ENCODE measurements at places on chromosomes 16 and 17. TPM values are rescaled to one million over a fixed set of nuclear protein-coding genes. Genes with fewer than 3 reads are reported as not detected.
A peak's percentile ranks its signal among the peaks of the same experiment; 100 is the strongest.

DNA sequence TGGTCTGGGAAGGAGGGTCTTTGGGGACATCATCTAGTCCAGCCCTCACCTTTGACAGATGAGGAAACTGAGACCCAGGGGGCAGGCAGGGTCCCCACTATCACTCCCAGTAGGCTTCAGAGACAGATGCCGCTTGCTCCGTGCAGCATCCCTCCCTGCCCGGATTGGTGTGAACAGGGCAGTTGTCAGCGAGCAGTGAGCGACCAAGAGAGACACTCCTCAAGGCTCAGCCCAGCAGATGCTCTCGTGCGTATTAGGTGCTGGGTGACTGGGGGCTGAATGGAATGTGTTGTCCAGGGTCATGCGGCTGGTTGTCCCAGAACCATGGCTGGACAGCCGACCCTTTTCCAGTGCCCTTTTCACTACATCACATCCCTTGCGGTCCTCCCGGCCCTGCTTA, 49.0 kb downstream of the MPRIP start:
- no peak overlapping the region for H3K4me3 ChIP-seq
- no peak for DNase-seq
- no peaks in the 10 kb centered on the region for H3K27me3 ChIP-seq
- H3K36me3 ChIP-seq = peaks cover 5% of the 10 kb centered on the region

GRCh38 chr16:17129971-17130370, 340.8 kb downstream of the XYLT1 start:
- no peak overlapping the region for H3K27ac ChIP-seq
- no peak for DNase-seq
- H3K36me3 ChIP-seq = peaks cover 45% of the 10 kb centered on the region
- peaks cover 12% of the 10 kb centered on the region for H3K4me1 ChIP-seq
- H3K27me3 ChIP-seq = no peaks in the 10 kb centered on the region

DNA sequence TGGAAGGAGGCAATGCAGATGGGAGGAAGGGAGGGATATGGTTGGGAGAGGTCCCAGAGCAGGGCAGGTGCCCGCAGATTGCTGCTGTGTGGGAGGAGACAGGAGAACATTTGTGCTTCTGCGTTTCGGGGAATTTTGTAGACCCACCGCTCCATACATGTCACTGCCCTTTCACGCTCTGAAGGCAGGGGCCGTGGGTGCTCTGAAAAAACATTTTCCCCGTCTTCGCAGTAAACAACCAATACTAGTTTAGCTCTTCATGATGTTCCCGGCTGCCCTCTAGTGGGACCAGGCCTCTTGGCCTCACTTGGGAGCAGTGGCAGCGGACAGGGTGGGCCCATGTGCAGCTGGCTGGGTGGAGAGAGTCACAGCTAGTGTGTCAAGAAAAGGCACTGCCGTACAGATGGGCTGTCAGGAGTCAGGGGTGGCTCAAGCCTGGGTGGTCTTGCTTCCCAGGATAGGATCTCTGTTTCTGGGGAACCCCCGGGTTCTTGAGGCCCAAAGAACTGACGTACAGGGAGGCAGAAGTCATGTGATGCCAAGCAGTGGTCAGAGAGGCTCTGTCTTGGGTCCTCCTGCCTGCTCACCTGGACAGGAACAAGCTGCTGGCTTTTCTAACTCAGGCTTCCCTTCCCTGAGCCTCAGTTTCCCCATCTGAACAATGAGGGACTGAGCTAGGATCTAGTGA, 46.5 kb upstream of the CPNE2 start:
- peak overlapping the region; percentile 37 for H3K27ac ChIP-seq
- H3K4me1 ChIP-seq = peaks cover 57% of the 10 kb centered on the region
- no peaks in the 10 kb centered on the region for H3K27me3 ChIP-seq
- H3K36me3 ChIP-seq = peaks cover 74% of the 10 kb centered on the region
- H3K4me3 ChIP-seq = no peak overlapping the region

- peak; percentile 49 for DNase-seq
- H3K36me3 ChIP-seq = no peaks in the 10 kb centered on the region
- no peak overlapping the region for H3K4me3 ChIP-seq
These were observed 146.6 kb downstream of the USP22 start for GRCh38 chr17:20896153-20896649.

The CUEDC1 gene
- total RNA-seq = 2.6 TPM

GRCh38 chr17:50213026-50214022, 11.9 kb upstream of the COL1A1 start:
- peaks cover 3% of the 10 kb centered on the region for H3K27me3 ChIP-seq
- H3K4me1 ChIP-seq = peaks cover 17% of the 10 kb centered on the region
- no peak overlapping the region for H3K4me3 ChIP-seq
- no peaks in the 10 kb centered on the region for H3K36me3 ChIP-seq

DNA sequence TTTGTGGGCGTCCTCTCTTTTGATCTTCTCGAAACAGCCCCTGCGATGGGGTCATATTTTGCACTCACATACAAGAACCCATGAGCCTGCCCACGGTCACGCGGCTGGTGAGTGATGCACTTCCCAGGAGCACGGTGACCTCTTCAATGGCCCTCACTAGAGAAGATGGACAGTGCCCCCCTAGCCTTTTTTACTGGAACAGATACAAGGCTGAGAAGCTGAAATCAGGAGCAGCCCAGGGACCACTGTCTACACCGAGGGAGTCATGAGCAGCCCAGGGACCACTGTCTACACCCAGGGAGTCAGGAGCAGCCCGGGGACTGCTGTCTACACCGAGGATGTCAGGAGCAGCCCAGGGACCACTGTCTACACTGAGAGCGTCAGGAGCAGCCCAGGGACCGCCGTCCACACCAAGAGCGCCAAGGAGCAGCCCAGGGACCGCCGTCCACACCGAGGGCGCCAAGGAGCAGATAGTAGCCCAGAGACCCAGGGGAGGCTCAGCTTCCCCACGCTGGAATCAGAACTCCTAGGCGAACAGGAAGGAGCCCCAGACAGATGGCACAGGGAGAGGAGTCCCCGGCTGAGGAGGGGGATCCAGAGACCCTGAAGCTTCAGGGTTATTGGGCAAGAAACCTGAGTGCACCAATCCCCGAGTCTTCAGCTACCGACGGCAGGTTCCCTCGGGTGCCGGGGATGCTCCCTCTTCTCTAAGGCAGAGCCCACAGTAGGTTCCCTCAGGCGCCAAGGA, 23.7 kb downstream of the ACSF3 start:
- H3K36me3 ChIP-seq = peaks cover 41% of the 10 kb centered on the region
- no peak overlapping the region for H3K4me3 ChIP-seq
- H3K27ac ChIP-seq = no peak overlapping the region
- no peak for DNase-seq

The PRSS27 gene
- 0.42 TPM for total RNA-seq

The RNF227 gene
- 5.9 TPM for total RNA-seq

DNA sequence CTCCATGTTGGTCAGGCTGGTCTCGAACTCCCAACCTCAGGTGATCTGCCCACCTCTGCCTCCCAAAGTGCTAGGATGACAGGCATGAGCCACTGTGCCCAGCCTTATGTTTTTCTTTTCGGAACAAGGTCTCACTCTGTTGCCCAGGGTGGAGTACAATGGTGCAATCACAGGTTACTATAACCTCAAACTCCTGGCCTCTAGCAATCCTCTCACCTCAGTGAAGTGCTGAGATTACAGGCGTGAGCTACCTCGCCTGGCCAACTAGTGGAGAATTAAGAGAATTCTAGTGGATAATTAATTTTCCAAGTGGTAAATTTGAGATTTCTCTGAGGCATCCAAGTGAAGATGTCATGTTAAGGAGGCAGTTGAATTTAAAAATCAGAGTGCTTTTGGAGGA, 2.9 kb upstream of the FBXO47 start:
- H3K4me3 ChIP-seq = no peak overlapping the region
- no peak overlapping the region for H3K27ac ChIP-seq
- H3K4me1 ChIP-seq = peaks cover 12% of the 10 kb centered on the region
- no peaks in the 10 kb centered on the region for H3K36me3 ChIP-seq
- H3K27me3 ChIP-seq = no peaks in the 10 kb centered on the region

The ZSCAN10 gene
- 0.65 TPM for total RNA-seq

The CLDN9 gene
- 0.34 TPM for total RNA-seq

DNA sequence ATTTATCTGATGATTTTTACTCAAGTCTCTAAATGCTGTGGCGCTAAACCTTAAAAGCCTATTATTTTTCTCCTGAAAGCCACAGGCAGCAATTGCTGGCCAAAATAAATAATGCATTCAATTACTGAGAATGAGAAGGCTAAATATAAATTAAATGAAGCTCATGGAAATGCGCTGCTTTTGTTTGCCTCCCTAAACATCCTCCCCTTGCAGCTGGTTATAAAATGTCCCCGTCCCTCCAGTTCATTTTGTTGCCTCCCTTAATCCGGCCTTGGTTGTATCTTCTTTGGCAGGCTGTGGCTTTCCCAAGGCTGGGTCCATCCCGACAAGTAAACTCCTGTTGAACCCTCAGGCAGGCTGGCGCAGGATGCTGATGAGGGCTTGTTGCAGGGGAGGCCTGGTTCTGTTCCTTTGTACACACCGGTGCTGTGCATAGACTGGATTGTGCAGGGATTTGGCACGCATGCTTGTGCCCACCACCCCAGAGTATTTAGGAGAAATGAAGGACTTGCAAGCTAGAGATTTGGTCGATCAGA, 62.7 kb downstream of the KNOP1 start:
- no peak overlapping the region for H3K4me3 ChIP-seq
- DNase-seq = no peak
- H3K27ac ChIP-seq = no peak overlapping the region
- H3K36me3 ChIP-seq = peaks cover 28% of the 10 kb centered on the region
- no peaks in the 10 kb centered on the region for H3K27me3 ChIP-seq
- no peaks in the 10 kb centered on the region for H3K4me1 ChIP-seq

The TBC1D28 gene
- total RNA-seq = not detected

The TMEM208 gene
- 39.2 TPM for total RNA-seq

DNA sequence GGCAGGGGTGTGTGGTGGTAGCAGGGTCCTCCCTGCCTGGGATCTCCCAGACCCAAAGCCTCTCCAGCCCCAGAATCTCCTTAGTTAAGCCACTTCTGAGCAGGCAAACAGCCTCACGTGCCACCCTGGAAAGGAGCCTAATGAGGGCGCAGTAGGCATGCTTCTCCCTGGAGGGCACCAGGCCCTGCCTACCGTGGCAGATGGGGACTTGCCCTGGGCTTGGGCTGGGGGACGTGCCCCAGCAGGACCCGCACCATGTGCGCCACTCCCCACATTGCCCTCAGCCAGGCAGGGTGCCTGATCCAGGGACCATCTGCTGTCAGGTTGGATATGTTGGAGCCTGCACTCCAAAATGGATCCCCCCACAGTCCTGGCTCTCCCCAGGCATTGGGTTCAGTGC, 14.2 kb downstream of the FAM83G start:
- no peaks in the 10 kb centered on the region for H3K27me3 ChIP-seq
- H3K4me1 ChIP-seq = peaks cover 57% of the 10 kb centered on the region
- H3K27ac ChIP-seq = no peak overlapping the region
- no peak for DNase-seq

DNA sequence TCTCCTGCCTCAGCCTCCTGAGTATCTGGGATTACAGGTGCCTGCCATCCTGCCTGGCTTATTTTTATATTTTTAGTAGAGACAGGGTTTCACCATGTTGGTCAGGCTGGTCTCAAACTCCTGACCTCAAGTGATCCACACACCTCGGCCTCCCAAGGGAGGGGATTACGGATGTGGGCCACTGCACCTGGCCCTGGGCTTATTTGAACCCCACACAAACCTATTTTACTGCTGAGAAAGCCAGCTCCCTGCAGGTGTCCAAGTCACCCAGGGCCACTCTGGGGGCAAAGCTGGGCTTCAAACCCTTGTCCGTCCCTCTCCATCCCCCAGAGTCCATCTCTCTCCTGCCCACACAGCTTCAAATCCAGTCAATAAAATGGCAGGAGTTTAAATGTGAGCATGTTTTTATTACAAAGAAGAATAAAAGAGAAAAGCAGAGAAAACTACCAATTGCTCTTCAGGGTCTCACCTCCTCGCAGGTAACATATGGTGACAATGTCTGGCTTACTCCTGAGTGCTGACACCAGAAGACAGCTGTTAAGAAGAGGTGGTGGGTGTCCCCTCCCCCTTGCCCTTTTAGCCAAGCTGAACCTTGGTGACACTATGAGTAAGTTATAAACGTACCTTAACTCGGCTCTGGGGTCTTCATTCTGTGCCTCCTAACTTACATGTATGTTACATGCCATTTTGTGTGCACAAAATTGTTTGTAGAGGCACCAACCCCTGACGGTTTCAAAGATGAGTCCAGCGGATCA, 45.4 kb downstream of the LAT start:
- no peak overlapping the region for H3K27ac ChIP-seq
- no peaks in the 10 kb centered on the region for H3K27me3 ChIP-seq
- H3K36me3 ChIP-seq = no peaks in the 10 kb centered on the region
- peaks cover 5% of the 10 kb centered on the region for H3K4me1 ChIP-seq
- H3K4me3 ChIP-seq = no peak overlapping the region

GRCh38 chr17:19305761-19306159, 56.8 kb downstream of the B9D1 start:
- H3K4me3 ChIP-seq = no peak overlapping the region
- peaks cover 35% of the 10 kb centered on the region for H3K4me1 ChIP-seq
- H3K36me3 ChIP-seq = no peaks in the 10 kb centered on the region
- peaks cover 3% of the 10 kb centered on the region for H3K27me3 ChIP-seq
- DNase-seq = no peak

The CCL8 gene
- not detected for total RNA-seq

DNA sequence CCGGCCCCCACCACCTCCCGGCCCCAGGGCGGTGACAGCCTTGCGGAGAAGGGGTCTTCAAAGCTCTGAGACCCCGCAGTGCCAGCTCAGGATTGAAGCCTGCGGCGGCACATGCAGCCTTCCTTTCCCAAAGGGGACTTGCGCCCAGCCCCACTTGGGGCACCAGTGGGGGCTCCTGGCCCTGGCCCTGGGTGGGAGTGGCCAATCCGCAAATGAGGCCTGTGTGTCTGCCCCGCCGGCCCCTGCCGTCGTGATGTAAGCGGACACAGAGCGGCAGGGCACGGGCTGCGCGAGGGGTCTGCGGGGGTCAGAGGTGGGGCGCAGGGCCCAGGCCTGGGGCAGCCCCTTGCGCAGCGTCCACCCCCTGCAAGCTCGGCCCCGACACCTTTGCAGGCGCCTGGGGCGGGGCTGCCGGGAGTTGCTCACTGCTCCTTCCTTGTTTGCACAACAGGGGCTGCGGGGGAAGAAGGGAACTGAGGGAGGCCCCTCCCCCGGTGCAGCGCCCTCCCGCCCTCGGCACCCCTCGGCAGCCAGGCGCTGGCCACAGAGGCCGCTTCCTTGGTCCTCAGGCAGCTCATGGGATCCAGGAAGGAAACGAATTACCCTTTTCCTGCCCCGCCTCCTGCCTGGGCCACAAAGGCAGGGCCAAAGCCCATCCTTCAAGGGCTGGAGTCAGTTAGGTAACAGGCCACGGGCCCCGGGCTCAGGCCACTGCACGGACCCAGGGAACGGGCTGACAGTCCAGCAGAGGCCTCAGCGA, 2.9 kb downstream of the SLC16A3 start:
- H3K27ac ChIP-seq = peak overlapping the region; percentile 75
- peak overlapping the region; percentile 57 for H3K4me3 ChIP-seq
- peak; percentile 41 for DNase-seq
- peaks cover 58% of the 10 kb centered on the region for H3K4me1 ChIP-seq
- peaks cover 2% of the 10 kb centered on the region for H3K36me3 ChIP-seq

DNA sequence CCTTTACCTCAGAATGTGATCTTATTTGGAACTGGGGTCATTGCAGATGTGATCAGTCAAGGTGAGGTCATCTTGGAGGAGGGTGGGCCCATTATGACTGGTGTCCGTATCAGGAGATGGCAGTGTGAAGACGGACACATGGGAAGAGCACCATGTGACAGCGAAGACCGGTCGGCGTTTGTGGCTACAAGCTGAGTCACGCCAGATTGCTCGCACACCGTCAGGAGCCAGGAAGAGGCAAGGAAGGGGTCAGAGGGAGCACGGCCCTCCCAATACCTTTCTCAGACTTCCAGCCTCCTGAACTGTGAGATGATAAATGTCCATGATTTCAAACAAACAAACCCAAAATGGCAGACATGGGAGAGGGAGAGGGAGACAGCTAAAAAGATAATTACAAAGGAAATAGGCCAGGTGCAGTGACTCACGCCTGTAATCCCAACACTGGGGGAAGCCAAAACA, 13.2 kb downstream of the STARD3 start:
- peaks cover 3% of the 10 kb centered on the region for H3K4me1 ChIP-seq
- no peaks in the 10 kb centered on the region for H3K27me3 ChIP-seq
- no peak for DNase-seq
- H3K4me3 ChIP-seq = no peak overlapping the region
